ENCODE measurements at places on chromosomes 13 and 19.

GRCh38 chr13:42706286-42706685 lies 75.1 kb upstream of the FAM216B start:
- no peak for DNase-seq

DNA sequence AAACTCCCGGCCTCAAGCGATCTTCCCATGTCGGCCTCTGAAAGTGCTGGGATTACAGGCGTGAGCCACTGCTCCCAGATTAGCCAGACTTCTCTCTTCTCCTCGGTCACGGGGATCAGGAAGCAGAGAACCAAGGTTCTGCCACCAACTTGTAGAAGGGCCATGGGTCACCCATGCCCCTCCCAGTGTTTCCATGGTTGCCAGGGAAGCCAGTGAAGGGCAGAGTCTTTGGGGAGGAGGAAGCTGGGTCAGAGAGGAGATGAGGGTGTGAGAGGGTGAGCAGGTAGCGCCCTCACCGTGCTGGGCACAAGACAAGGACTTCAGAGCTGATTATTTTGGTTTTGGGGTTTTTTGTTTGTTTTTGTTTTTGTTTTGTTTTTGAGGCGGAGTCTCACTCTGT lies 77.1 kb downstream of the GNG7 start:
- DNase-seq: no peak

GRCh38 chr13:74280795-74281490 lies 146.7 kb upstream of the KLF12 start:
- DNase-seq: no peak

DNA sequence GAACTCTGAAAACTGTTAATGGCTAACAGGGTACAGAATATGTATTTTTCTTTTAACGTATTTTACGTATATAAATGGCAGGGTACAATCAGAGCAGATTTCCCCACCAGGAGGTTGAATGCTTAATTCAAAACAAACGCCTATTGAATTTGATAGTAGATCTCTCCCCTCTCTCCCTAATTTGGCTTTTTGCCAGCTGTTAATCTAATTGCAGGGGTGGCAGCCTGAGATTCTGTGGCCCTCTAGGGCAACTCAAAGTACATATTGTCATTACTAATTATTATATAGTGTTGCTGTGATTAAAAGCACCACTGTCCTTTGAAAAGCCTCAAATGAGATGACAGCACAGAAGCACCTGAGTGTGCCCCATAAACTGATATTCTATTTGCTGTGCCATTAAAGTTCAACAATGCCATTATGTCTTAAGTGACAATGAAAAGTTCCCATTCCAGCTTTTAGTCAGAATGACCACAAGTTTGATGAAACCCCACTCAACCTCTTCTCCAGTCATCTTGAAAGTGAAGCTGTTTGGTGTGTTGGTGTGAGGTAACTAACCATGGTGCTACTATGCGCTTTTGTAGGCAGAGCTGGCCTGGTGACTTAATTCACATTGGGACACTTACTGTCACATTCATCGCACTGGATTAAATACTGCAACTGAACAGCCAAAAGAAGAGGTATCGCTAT lies 351.4 kb downstream of the KCNRG start:
- DNase-seq: peak; percentile 82

DNA sequence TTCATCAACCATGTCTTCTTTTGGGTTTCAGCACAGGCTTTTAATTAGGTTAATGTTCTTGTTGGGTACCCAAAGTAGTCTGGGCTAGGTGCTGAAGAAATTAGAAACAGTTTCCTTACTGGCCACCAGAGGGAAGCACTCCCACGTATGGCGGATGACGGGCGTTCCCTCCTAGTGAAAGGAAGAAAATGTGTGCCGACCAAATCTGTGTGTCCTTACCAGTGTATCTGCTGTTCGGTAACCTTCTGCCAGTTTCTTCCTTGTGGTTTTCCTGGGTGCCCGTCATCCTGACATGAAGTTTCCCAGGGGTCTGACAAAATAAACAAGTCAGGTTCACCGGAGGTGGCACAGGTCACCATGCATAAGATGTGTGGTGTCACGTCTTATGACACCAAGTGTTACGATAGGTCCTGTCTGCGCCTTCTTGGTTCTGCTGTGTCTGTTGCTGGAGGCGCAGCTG lies 6.0 kb upstream of the WDR88 start:
- DNase-seq: peak; percentile 66

GRCh38 chr19:40245506-40246128 lies 19.1 kb upstream of the CCNP start:
- DNase-seq: no peak

DNA sequence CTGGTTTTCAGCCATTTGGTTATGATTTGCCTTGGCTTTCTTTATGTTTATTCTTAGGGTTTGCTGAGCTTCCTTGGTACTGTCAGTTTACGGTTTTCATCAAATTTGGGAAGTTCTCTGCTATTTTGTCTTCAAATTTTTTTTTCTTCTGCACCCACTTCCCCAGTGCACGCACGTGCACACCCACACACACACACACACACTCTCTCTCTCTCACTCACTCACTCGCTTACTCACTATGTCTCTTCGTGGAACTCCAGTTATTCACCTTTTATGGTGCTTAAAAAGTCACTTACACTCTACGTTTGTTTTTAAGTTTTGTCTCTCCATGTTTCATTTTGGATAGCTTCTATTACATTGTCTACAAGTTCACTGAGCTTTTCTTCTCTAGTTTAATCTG lies 7.1 kb downstream of the AKAP11 start:
- DNase-seq: no peak

- DNase-seq: no peak
Measured at GRCh38 chr19:54432144-54432738, 16.8 kb upstream of the LENG8 start.

DNA sequence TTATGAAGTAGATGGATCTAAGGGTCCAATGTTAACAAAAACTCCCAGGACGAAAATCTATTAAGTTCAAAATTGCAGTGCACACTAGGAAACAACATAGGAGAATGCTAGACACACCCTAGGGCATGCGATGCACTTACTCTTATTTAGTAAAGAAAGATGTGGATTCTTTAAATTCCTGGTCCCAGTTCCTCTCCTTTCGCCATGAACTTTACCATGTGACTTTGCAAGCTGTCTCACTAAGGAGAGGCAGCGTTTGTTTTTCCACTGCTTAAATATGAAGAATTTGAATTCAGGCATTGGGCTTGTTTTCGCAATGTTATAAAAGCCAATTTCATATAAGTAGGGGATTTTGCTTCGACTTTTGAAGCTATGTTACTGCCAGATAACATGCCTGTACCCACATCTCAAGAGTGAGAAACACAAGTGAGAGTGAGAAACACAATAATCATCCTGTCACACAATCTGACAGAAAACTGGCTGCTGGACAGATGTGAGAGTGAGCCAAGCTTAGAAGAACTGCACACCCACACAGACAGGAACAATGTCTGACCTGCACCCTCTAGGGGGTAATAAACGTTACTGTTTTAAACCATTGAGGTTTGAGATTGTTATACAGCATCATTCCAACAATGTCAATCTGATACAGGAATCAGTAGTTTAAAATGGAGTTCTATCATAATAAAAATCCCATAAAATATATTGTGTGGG lies 1308.4 kb downstream of the SLITRK5 start:
- no peak for DNase-seq

DNA sequence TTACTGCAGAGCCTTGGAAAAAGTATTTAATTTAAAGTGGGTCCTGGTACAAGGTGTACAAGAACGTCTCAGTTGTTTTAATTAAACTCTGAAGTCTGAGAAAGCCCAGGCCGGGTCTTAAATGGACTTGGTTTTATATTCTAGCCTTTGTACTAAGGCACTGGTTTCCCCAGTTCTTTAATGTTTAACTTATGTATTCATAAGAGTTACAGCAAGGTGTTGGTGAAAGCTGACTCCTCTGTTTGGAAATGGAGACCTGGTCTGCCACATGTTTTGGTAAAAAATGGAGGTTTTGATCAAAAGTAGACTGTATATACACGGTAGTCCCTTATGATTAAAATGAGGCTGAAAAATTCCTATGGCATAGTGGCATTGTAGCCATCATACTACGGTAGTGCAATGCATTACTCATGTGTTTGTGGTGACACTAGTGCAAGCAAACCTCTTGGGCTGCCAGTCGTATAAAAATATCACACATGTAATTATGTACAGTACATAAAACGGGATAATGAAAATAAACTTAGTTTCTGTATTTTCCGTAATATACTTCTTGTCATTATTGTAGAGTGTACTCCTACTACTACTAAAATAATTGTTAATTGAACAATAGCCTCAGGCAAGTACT lies 883.4 kb upstream of the SPRY2 start:
- no peak for DNase-seq

DNA sequence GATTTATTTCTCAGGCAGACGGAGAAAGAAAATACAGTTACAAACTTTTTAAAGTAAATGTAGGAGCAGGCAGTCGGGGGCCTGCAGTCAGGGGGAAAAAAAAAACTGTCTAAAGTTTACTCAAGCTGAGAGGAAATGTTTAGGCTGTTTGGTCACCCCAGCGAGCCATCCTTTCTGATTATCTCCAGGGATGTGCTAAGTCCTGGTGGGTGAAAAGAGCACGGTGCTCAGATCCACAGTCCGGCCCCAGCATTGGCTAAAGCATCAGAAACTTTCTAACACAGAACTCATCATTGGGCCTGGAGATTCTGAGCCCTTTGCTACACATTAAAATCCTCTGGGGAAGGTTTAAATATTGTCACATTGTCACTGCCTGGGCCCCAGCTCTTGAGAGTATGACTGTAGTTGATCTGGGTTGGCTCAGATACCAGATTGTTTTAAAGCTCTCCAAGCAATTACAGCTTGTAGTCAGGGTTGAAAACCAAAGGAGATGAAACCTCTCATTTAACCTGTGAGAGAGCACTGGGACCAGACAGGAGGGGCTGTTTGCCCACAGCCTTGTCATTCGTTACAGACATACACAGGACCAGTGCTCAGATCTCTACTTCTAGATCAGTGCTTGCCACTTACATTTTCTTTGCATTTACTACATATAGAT lies 131.1 kb upstream of the HTR2A start:
- DNase-seq: no peak

DNA sequence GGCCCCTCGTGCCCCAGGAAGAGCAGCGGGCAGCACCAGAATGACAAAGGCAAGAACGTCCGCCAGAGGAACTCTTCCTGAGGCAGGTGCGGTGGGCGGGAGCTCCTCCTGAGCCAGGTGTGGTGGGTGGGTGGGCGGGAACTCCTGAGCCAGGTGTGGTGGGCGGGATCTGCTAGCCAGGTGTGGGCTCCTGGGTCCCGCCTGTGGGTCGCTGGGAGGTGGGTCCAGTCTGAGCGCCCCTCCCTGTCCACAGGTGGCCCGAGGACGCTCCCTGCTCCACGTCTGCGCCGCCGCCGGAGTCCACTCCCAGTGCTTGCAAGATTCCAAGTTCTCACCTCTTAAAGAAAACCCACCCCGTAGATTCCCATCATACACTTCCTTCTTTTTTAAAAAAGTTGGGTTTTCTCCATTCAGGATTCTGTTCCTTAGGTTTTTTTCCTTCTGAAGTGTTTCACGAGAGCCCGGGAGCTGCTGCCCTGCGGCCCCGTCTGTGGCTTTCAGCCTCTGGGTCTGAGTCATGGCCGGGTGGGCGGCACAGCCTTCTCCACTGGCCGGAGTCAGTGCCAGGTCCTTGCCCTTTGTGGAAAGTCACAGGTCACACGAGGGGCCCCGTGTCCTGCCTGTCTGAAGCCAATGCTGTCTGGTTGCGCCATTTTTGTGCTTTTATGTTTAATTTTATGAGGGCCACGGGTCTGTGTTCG lies 7.0 kb upstream of the HCN2 start:
- DNase-seq: no peak

DNA sequence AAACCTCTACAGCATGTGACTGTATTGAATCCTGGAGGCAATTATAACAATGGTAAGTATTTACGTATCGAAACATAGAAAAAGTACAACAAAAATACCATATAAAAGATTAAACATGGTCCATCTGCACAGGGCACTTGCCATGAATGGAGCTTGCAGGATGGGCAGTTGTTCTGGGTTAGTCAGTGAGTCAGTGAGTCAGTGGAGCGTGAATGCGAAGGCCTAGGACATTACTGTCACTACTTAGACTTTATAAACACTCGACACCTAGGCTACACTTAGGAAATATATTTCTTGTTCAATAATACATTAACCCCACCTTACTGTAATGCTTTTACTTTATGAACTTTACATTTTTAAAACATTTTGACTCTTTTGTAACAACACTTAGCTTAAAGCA lies 35.6 kb upstream of the TMTC4 start:
- no peak for DNase-seq

- no peak for DNase-seq
Measured at GRCh38 chr13:34246511-34246910, 428.6 kb downstream of the RFC3 start.

GRCh38 chr19:7373862-7374261 lies 25.1 kb downstream of the ARHGEF18 start:
- DNase-seq: no peak

GRCh38 chr19:45115809-45116615 lies 23.0 kb downstream of the PPP1R37 start:
- DNase-seq: no peak

DNA sequence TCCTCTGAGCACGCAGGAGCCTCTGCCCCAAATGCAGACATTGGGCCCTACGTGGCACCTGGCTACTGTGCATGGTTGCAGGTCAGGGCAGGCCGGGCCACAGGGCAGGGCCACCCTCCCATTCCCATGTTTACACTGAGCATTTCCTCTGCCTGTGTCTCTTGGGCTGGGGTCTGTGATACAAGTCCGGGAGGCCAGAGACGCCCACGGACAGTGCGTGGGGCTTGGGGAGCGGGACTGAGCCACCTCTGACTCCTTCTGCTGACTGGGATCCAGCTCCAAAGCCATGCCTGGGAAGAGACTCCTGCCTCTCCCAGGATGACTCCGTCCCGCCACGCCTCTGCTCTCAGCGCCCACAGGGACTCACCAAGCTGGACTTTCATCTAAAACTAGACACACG lies 18.8 kb downstream of the GAS6 start:
- DNase-seq: no peak

- DNase-seq: no peak
Measured at GRCh38 chr13:20869540-20869939, 33.0 kb downstream of the XPO4 start.

DNA sequence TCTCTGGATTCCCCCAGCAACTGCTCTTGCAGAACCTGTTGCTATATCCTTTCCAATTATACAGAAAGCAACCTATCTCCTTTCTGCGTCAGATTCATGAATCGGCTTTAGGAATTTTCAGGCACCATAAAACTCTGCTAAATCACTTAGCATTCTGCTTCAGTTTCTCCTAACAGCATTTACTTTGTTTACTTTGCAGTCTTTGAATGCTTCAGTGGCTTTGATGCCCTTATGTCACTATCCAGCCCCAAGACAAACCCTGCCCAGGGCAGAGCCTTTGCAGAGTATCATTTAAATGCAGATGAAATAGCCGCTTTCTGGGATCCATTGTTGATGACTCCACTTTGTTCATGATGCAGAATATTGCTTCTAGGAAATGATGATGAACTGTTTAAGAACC lies 43.1 kb downstream of the SLITRK1 start:
- DNase-seq: no peak

- DNase-seq: no peak
Measured at GRCh38 chr13:104487006-104487405, 1420.8 kb upstream of the SLC10A2 start.

DNA sequence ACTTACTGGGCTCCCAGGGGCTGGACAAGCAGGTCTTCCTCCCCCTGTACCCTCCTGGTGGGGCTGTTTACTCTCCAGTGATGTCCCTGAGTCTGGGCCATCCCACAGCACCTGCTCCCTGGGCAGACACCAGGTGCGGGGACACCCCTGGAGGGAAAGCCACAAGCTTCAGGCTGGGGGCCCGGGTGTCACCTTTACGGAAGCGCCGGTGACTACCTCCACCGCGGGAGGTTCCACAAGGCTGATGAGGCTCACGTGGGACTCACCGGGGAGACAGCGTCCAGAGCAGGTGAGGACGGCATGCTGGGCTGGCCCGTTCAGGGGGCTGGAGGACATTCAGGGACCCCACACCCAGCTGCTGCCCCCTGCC lies 24.9 kb downstream of the NFILZ start:
- peak; percentile 55 for DNase-seq

GRCh38 chr13:70568571-70568970 lies 460.3 kb upstream of the KLHL1 start:
- DNase-seq: no peak

All from activated CD8-positive, alpha-beta memory T cell treated with anti-CD3 and anti-CD28 coated beads, Interleukin-2, amount 10 ng/mL, durations not matched to agents 7 days and 5 days (primary cell).